ENCODE measurements at places on chromosomes 16 and 17.
A peak's percentile ranks its signal among the peaks of the same experiment; 100 is the strongest.

DNA sequence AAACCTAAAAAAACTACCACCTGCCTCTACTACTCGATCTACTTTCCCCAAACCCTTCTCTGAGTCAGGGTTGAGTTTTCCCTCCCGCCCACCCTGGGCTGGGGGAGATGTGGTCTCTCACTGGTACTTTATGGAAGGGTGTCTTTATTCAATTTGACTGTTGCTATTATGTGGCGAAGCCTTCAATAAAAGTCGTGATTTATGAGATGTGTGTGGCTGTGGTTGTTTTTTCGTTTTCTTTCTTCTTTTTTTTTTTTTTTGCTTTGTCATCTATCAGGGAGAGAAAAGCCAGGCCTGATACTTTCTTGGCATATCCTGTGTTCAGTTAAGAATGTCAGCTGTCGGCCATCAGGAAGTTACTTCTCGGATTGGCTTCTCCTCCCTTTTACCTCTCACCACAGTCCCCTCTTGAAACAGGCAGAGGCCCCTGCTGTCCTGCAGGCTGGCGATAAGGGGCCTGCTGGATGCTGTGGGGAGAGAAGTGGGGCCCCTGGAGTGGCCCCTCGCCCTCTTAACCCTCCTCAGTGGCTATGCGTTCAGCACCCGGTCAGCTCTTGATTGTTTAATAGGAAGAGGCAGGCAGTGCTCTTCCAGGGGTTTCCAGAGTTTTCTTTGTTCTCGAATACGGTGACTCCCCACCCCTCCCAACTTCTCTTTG is 123.0 kb downstream of the MSI2 start:
- no peak for DNase-seq

GRCh38 chr17:1644493-1645206 is 882 bp downstream of the SCARF1 start:
- DNase-seq = no peak

DNA sequence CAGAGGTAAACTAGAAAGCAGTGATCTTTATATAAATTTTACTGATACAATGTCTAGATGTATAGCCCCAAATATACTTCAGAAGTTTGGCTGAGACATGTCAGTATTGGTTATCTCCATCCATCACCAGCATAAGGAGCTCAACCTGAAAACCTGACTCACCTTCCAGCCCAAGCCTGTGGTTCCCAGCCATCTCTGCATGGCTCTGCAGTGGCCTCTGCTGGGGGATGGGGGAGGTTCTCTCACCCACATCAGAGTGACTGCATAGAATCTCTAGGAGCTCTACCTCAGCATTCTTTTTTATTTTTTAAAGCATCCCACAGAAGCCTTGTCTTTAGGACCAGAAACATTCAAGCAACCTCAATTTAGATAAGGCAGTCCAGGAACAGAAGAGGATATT is 27.3 kb downstream of the USP7 start:
- peak; percentile 43 for DNase-seq

GRCh38 chr17:76208120-76208519 is 32.2 kb downstream of the RNF157 start:
- DNase-seq = no peak

- DNase-seq = no peak
These were observed 50.8 kb downstream of the PHKB start for GRCh38 chr16:47511882-47512281.

- no peak for DNase-seq
These were observed 28.2 kb upstream of the ADGRG1 start for GRCh38 chr16:57600048-57600835.

GRCh38 chr17:42519546-42520491 is 16.2 kb upstream of the NAGLU start:
- no peak for DNase-seq

Data from central memory CD8-positive, alpha-beta T cell (primary cell).